OCI-LY7 (cell line): ENCODE measurements at places on chromosomes 13 and 19.

DNA sequence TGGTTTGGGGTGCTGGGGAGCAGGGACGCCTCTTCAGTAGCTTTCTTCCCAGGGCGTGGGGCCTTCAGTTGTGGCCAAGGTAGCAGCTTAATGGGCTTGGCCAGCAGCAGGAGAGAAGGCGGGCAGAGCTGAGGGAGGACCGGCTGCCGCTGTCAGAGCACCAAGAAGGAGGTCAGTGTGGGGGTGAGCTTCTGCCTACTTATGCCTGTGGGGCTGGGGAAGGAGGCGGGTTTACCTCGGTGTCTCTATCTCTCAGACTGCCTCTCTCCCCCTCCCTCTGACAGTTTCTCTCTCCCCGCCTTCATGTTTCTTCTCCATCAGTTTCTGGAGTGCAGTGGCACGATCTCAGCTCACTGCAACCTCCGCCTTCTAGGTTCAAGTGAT, at the start of gene CAPN12:
Gene CAPN12, minus strand, starts transcription at position 177 of the 384 bp plus-strand sequence. CDS start 309 bp downstream, outside the sequence.
- DNase-seq = no peak

- no peak for DNase-seq
Observed at GRCh38 chr13:79525064-79525857, 44.3 kb downstream of the NDFIP2 start.

DNA sequence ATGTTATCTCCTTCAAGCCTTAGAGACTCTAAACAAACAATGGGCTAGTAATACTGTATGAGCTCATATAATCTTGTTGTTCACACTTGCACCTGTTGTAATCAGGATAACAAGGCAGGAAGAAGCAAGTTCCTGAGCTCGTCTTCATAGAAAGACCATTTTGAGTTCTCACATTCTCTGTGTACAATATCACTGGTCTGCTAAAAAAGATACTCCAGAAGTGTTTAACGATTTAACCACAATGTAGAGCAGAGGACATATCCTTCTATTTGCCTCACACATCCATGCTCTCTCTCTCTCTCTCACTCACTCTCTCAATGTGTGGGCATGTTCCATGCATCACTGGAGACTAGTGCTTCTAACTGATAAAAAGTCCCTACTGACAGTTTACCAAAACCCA, 122.9 kb downstream of the MIPEP start:
- DNase-seq = peak; percentile 15

DNA sequence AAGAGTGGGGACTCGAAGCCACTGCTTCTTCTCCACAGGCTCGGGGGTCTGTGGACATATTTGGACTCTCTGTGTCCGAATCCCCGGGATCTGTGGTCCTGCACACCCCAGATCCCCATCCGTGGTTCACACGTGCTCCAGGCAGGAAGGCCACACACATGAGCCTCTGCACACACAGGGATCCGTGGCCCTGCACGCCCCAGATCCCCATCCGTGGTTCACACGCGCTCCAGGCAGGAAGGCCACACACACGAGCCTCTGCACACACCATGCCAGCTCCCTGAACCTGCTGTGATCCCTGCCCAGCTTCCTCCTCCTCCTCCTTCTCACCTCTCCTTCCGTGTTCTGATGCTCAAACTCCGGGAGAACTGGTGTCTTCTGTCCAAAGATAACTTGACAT, 3.1 kb downstream of the TEX29 start:
- no peak for DNase-seq

DNA sequence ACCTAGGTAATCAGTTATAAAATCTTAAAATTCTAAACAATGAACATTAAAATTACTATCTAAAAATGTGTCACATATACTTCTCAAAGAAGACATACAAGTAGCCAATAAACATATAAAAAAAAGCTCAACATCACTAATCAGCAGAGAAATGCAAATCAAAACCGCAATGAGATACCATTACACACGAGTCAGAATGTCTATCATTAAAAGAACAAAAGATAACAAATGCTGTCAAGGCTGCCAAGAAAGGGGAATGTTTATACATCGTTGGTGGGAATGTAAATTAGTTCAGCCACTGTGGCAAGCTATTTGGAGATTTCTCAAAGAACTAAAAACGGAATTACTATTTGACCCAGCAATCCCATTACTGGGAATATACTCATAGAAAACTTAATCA, 310.3 kb upstream of the EDNRB start:
- no peak for DNase-seq

- DNase-seq = no peak
Observed at GRCh38 chr13:37360556-37360955, 238.0 kb downstream of the POSTN start.

- DNase-seq = no peak
Observed at GRCh38 chr13:32059511-32059984, 28.0 kb downstream of the FRY start.

- DNase-seq = no peak
Observed at GRCh38 chr13:80040981-80041317, 300.0 kb downstream of the SPRY2 start.

- no peak for DNase-seq
Observed at GRCh38 chr19:7679771-7680605, 645 bp upstream of the TRAPPC5 start.

DNA sequence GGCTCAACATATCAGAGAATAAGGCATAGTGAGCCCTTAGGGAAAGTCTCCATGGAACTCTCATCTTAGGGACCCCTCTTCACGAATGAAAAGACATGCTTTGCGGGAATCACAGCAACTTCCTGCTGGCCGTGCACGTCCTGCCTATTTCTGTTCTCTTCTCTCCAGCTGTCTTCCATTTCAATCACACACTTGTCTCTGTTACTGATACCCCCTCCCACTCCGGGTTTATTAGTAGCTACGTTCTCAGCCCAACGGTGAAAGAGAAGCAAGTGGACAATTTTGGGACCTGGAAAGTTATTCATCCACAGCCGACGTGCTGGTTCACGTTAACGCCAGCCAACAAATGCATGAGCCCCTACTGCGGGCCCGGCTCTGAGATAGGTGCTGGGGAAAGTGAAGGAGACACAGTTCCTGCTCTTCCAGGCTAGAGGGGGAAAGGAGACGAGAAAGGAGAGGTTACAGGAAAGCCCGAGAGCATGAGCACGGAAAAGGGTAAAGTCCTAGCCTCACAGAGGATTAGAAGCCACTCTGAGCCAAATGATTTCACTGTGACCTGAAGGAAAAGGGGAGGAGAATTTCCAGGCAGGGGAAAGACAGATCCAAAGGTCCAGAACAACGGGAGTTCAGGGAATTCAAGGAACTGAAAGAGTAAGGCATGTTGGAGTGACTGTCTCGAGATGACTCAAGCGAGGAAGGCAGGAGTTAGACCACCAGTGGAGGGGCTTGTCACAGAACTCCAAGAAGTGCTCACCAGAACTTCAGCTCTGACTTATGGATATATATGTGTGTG, 81.8 kb upstream of the CLDN10 start:
- no peak for DNase-seq

- no peak for DNase-seq
Observed at GRCh38 chr13:39688699-39689405, 33.4 kb downstream of the COG6 start.

GRCh38 chr13:91722267-91722884, 324.0 kb downstream of the GPC5 start:
- peak; percentile 84 for DNase-seq

- no peak for DNase-seq
Observed at GRCh38 chr13:45895881-45896280, 44.3 kb upstream of the SIAH3 start.

GRCh38 chr13:44237276-44237767, 136.3 kb upstream of the SERP2 start:
- no peak for DNase-seq

DNA sequence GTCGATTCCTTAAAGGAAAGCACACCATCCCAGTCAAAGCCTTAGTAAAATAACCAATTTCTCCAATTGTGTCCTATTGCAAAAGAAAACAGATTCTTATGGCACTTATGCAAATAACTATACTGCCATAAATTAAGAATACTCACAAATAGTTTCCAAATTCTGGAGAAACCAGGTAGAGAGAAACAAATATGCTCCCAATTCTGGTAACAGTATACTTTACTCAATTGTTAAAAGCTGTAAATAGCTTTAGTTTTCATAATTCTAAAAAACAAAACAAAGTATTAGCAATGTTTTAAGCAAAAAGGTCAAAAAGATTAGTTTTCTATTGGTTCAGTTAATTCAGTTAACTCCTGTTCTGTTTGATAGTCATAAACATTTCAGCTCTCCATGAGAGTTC, 18.2 kb upstream of the UBAC2 start:
- peak; percentile 30 for DNase-seq

GRCh38 chr19:1027650-1028061, 1.2 kb downstream of the CNN2 start:
- peak; percentile 39 for DNase-seq

DNA sequence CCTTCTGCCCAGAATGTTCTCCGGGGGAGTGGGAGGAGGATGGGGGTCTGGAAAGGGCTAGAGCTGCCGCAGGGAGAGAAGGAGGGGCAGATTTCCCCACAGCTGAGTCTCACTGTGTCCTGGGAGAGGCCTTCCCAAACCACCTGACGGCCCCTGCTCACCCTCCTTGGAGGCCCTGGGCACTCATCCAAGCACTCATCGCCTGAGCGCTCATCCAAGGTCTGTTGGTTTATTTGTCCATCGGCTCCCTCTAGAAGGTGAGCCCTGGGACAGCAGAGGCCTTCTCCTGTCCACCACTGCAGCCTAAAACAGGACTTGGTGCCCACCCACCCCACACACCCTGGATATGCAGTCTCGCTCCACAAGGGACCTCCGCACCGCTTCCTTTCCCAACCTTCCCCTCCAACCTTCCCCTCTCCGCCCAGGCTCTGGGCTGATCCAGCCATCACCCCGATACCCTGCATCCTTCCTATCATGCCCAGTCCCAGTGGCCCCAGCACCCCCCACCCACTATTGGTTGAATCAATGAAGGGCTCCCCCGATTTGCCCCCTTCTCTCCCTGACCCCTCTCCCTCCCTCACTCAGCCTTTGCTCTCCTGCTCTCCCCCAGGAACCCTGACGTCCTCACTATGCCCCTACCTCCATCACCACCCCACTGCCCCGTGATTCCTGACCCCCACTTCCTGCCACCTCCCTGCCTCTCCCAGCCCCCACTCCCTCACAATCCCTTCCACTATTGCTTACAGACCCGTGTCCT, 1.7 kb downstream of the UBXN6 start:
- DNase-seq = no peak

DNA sequence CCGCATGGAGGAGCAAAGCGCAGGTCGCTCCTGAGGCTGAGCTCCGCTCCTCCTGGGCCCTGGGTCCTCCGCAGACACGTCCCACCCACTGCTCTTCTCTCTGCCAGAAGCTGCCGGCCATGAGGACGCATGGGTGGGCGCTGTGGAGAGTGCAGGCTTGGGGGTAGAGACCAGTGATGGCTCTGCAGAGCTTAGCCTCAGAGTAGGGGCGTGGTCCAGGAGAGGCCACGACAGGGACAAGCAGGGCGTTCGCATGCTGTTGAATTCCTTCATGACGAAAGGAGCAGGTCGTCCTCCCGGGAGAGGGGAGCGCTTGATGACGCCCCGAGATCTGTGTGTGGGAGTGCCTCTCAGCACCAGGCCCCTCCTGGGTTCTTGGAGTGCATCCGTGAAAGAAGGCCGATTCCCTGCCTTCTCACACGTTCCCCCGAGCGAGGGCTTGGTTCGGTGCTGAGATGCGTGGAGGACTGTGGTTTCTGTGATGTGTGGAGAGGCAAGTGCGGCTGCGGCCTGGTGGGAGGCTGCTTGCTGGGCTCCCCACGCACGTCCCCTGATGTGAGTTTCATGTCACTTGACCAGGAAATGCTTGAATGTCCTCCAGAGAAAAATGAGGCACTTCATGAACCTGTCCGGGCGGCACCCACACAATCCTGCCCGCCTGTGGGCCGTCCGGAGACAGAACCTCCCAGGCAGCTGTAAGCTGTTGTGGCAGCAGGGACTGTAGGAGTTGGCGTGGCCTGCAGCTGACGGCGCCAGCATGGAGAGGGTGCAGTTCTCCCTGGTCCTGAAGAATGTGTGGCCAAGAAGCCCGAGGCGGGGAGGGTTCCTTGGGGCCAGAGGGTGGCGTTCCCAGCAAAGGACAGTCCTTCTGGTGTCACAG, 4.5 kb downstream of the SF3A2 start:
- no peak for DNase-seq

DNA sequence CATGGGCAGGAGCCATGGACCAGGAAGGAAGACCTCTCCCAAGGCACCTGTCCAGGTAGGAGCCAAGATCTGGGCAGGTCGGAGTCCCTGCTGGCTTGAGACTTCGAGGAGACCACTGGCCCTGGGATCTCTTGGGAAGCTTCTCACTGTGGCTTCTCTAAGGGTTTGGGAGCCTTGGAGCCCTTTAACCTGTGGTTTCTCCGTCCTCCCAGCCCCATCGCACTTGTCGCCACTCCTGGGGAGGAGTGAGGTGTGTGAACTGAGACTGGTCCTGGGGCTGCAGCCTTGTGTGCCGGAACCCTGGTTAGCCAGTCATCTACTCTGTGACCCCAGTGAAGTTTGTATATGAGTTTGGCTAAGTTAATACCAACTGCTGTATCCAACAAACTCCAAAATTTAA, 8.2 kb downstream of the ZNF805 start:
- DNase-seq = no peak

- no peak for DNase-seq
Observed at GRCh38 chr19:46481223-46481848, 10.0 kb upstream of the PNMA8A start.

DNA sequence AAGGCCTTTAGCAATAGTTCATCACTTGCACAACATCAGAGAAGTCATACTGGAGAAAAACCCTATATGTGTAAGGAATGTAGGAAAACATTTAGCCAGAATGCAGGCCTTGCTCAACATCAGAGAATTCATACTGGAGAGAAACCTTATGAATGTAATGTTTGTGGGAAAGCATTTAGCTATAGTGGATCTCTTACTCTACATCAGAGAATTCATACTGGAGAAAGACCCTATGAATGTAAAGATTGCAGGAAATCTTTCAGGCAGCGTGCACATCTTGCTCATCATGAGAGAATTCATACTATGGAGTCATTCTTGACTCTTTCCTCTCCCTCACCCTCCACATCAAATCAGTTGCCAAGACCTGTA, 19.8 kb downstream of the ZNF583 start:
- DNase-seq = no peak

DNA sequence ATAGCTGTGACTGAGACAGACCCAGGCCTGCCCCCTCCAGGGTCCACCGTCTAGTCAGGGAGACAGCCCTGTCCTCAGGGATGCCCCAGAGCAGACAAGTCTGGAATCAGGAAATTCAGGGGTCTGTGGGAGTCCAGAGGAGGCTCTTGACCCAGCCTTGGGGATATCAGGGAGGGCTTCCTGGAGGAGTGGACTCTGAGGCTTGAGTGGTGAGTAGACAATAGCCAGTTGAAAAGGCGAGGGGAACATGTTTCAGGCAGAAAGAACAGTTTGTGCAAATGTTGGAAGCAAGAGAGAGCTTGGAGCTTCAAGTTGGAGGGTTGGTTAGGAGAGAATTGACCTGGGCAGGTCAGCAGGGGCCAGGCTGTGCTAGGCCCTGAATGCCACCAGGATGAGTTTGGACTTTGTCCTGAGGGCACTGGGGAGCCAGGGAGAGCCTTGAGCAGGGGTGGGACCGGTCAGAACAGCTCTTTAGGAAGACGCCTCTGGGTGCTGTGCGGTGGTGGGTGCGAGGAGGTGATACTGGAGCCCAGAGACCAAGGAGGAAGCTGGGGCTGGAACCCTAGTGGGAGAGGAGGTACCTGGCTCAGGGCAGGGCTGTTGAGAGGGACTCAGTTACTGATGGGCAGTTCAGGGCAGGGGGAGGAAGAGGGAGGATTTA, 2.7 kb downstream of the CCDC9 start:
- no peak for DNase-seq
